ENCODE measurements at places on chromosomes 6 and 20.

DNA sequence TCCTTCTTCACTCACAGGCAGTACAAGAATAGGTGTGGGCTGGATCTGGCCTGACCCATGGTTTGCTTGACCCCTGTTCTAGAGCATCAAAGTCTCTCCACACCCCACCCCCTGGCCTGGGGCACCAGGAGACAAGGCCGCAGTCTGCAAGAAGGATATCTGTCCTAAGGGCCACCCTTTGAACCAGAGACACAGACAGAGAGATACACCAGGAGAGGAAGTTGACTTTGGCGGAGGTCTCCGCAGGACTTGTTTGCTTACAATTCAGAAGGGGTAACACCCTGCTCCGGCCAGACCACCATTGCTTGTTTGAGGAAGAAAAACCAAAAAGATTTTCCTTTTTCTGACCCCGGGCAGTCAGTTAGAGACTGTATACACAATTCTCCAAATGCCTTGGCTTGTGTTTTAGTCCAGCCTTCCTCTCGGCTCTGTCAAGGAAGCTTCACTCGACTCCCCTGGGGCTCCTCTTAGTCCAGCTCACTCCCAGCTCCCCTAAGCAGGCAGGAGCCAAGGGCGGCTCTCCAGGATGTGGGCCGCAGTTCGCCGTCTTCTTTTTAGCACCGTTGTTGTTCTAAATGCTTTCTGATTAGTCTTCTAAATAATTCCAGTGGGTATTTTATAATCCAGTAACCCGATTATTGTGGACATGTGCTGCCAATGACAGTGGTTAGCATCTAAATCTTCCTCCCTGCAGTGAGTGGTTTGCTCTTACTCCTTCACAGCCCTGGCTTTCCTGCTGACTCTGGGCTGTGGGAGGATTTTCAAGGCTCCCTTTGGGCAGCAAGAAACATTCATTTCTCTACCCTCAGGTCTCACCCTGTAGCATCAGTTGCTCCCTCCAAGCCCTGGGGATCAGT, 58.6 kb upstream of the MRPS10 start:
- DNase-seq = no peak

DNA sequence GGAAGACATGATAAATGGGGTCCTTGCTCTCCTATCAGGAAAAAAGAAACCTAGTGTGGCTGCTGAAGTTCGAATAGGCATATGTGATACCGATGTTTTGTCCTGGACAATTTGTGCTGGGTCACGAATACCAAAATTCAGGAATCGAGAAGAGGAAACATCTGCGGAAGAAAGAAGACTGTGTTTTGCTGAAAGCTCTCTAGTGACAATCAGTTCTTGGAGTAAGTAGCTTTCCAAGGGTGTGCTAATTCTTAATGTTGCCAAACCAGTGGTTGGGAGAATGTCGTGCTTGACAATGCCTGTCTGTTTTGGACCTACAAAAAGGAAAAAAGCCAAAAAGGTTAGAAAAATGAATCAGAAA, 956.1 kb downstream of the PHF3 start:
- no peak for DNase-seq

- DNase-seq = no peak
These were observed 5.7 kb upstream of the NECAB3 start for GRCh38 chr20:33679758-33680485.

- DNase-seq = no peak
These were observed 234.9 kb upstream of the PLN start for GRCh38 chr6:118313208-118313607.

GRCh38 chr6:43444036-43444435, 11.3 kb downstream of the DLK2 start:
- no peak for DNase-seq

GRCh38 chr6:28135393-28135792, 6.3 kb upstream of the ZKSCAN8 start:
- DNase-seq = no peak

- no peak for DNase-seq
These were observed 551.0 kb downstream of the PHF3 start for GRCh38 chr6:64186592-64186991.

- no peak for DNase-seq
These were observed 26.1 kb downstream of the CHMP4B start for GRCh38 chr20:33837096-33837830.

- DNase-seq = no peak
These were observed 5.6 kb upstream of the MAN1A1 start for GRCh38 chr6:119355157-119355556.

DNA sequence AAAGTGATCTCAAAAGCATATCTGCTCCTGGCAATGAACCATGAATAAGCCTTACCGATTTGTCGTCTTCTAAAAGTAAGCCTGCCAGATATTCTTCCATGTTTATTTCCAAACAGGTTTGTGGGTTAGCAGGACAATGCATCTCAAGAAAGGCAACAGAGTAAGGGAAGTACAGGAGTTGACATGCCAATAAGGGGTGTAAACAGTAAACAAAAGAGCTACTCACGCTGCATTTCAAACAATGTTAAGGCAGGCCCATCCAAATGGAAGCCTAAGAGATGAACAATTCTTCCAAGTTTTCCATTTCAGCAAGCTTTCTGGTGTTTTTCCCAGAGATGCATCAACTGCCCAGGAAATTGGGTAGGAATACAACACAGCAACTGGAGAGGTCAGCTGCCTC, 27.8 kb upstream of the CRIP3 start:
- no peak for DNase-seq

DNA sequence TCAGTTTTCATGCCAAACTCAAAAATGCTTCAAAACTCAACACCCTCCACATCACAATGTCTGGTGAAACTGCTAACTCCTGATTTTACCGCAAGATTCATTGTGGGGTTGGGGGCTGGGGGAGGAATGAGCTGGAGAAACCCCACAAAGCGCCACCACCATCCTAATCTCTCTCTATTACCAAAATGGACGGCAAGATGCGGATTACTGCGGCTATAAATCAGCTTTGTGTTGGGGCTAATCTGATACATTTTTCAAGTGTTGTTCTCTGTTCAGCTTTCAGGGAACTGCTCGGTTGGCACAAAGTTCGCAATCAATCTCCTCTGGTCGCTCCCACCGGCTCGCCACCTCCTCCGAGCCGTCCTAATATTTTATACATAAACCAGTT, 83.7 kb downstream of the TMEM242 start:
- no peak for DNase-seq

GRCh38 chr6:21856456-21856825, 262.9 kb downstream of the SOX4 start:
- peak; percentile 2 for DNase-seq

DNA sequence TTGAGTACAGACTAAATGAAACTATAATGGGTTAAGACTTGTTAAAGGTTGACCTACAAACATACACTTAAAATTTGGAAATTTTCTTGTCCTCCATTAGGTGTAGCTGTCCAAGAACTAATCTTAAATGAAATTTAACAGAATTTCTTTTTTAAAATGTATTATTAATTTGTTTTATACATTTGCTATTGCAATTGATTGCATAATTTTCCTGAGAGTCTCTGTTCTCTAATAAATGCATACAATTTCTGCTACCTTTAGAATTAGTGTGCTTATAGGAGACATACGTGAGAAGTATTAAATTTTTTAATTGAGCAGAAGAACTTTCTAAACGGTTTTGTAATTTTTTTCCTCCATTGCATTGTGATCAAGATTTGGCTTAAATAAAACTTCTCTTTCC, 1.5 kb downstream of the FAM135A start:
- DNase-seq = no peak

DNA sequence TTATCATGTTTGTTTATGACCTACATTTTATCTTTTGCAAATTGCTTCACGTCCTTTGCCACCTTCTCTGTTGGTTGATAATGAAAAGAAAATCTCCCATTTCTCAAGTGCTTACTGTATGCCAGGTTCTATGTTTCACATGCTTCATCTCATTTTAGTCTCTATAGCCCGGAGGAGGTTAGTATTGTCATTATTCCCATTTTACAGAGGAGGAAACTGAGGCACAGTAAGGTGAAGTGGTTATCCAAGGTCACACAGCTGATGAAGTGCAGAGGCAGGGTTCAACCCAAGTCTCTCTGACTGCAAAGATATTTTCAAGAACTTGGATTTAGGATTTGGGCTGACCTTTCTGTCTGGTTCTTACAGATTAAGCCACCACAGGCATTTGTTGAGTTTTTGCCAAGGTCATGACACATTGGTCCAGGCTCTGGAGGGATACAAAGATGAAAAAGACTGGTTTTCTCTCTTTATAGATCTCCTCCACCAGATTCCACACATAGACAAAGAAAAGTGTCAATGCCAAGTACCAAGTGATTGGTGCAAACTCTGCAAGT, 20.6 kb downstream of the CNBD2 start:
- no peak for DNase-seq

GRCh38 chr6:38584731-38585130, 55.0 kb downstream of the BTBD9 start:
- no peak for DNase-seq

DNA sequence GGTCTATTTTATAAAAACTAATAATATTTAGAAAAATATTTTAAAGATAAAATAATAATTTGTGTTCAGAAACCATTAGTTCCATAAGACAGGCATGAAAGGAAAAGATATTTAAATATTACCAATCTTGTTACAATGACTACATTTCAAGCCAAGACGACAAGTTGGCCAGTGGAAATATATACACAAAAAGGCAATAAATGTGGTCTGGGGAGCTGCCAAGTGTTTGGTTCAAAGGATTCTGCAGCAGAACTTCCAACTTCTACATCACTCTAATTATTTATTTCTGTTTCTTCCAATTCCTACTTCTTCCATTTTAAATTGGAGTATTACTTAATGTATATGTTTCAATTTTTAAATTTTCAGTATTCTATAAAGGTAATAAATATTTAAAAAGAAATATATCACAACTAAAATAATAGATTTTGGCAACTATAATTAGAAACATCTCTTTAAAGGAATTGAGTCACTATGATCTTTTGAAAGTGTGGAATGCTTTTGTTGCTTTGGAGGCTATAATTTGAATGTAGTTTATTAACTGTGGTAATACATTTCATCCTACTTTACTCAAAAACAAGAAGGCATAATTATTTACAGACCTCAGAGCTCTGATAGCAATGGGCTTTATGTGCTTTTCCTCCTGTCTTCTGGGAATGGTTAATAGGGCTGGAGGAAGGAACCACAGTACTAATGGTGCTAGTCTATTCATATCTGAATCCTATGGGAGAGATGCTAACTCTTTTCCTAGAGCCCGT, 129.7 kb upstream of the FAM184A start:
- no peak for DNase-seq

DNA sequence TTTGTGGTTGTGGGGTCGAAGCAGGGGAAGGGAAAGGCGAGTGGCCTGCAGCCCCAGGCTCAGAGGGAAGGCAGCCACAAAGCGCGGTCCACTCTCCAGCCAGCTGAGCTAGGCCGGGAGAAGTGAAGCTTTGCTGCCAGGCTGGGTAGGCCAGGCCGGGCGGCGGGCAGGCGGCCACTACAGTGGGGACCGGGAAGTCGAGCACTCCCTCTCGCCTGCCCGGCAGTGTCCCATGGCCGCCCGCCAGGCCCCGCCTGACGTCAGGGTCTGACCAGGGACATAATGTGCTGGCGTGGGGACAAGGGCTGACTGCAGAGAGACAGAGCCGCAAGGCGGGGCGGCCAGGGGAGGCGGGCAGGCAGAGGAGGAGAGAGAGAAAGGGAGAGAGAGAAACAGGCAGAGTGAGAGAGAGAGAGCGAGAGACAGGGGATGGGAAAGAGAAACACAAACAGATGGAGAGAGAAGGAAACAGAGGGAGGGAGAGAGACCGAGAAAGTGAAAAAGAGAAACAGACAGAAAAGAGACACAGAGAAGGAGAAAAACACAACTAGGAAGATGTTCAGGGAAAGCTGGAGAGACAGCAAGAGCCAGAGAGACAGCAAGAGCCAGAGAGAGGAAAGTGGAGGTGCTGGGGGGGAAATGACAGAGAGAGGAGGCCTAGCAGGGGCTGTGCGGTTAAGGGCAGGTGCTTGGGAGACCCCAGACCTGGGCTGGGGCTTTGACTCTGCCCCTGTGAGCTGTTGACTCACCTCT, 94.5 kb upstream of the PTPN1 start:
- no peak for DNase-seq

GRCh38 chr6:131004936-131005335, 58.1 kb downstream of the EPB41L2 start:
- DNase-seq = no peak

GRCh38 chr6:42366011-42366705, 85.6 kb downstream of the TRERF1 start:
- DNase-seq = no peak

GRCh38 chr6:167331565-167331964, 6.7 kb downstream of the TTLL2 start:
- DNase-seq = no peak

DNA sequence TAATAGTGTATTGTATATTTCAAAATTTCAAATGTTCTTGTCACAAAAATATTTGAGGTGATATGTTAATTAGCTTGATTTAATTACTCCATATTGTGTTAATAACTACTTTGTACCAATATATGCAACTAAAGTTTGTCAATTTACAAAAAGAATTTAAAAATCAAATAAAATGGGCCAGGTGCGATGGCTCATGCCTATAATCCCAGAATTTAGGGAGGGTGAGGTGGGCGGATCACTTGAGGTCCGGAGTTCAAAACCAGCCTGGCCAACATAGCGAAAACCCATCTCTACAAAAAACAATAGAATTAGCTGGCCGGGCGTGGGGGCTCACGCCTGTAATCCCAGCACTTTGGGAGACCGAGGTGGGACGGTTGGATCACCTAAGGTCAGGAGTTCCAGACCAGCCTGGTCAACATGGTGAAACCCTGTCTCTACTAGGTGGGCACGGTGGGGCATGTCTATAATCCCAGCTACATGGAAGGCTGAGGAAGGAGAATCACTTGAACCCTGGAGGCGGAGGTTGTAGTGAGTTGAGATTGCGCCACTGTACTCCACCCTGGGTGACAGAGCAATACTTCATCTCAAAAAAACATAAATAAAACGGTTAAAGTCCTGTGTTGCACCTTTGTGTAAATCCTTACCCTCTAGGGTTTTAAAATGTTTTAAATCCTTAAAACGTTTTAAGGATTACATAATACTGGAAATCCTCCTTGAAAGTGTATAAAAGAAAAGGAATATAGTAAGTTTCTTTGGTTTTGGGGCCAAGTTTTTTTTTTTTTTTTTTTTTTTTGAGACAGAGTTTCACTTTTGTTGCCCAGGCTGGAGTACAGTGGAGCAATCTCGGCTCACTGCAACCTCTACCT, 4.0 kb downstream of the HSPA1B start:
- DNase-seq = no peak

GRCh38 chr20:61057443-61058121, 194.5 kb upstream of the CDH4 start:
- no peak for DNase-seq

GRCh38 chr6:140485740-140486449, 1111.4 kb upstream of the CITED2 start:
- DNase-seq = peak; percentile 30

GRCh38 chr20:36629719-36630681, 16.0 kb downstream of the SLA2 start:
- DNase-seq = no peak

- no peak for DNase-seq
These were observed 113.2 kb downstream of the MAFB start for GRCh38 chr20:40575851-40576250.
